ENCODE measurements at places on chromosomes 7 and 10.

DNA sequence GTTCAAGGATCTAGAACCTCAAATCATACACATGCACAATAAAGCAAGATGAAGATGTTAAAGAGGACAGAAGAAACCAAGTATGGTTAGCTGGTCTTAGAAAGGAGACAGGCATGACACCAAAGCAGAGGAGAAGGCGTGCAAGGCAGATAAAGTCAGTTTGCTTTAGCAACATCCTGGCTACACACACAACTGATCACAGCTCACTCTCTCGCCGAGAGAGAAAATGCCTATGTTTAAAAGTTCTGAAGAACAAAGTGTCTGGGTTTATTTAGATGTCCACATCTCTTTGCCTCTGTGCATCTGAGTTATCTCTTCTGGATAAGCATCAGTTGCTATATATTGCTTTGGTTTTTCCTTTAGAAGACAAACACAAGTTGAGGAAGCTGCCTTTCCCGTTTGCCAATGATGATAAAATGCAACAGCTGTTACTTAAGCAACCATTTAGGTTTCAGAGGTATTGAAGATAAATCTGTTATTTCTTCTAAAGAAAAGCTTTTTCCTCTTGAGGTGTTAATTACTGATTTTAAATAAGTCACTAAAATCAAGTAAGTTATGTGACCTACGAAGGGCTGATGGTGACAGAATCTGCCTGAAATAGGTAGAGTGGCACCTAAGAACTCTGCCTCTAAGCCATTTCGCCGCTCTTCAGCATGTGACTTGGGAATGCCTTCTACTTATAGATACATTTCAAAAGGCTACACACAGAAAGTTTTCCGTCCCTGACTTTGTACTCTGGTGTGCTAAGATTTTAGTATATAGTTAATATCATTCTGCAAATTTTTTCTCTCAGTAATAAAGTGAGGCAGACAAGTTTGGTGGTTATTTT, 146.2 kb upstream of the ASAH2 start:
- no peak for DNase-seq

GRCh38 chr7:123660514-123661354, 5.1 kb downstream of the LMOD2 start:
- no peak for DNase-seq

GRCh38 chr10:127585519-127586023, 36.5 kb downstream of the NPS start:
- no peak for DNase-seq

DNA sequence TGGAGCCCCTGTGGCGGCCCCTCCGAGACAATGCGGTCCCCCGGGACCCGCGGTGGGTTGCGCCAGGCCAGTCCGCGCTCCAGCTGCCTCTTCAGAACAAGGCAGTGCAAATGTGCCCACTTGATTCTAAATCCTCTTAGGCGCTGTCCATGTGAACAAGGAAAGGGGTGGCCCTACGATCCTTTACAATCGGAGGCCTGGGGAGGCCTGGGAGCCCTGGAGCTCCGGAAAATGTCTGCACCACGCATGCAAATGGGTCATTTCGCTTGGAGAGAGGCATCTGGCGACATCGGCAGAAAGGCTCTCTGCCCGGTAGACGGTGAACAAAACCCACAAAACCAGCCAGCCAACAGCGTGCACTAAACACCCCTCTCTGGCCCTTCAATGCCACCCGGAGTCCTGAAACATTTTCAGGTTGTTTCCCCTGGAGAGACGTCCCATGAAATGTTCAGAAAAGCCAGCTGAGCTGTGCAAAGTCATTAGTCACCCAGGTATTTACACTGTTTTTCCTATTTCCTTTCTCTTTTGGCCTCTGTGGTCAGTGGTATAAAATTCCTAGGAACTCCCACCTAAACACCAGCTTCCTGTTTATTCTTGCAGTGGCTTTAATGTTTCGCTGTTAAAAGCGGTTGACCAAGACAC, 102.8 kb upstream of the ZNF438 start:
- no peak for DNase-seq

- DNase-seq, result no peak
Measured at GRCh38 chr7:55252386-55252785, 112.8 kb upstream of the LANCL2 start.

DNA sequence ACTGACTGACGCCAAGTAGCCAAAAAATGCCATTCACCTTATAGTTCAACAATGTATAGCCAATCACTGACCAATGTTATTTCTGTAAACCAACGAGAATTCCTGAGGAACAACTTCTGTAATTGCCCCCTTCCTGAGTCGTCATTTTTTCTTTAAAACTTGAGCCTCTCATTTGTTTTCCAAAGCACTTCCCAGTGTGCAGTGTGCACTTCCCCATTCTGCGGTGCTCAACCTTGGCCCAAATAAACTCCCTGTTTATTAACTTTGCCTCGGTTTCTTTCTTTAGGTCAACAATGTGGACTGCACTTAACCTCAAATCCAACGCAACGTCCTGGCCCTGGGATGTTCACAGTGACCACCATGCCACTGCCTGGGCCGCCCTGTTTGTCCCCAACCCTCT, 15.1 kb downstream of the PKD1L1 start:
- DNase-seq, result no peak

- no peak for DNase-seq
Measured at GRCh38 chr7:111763221-111763801, 201.0 kb upstream of the IMMP2L start.

DNA sequence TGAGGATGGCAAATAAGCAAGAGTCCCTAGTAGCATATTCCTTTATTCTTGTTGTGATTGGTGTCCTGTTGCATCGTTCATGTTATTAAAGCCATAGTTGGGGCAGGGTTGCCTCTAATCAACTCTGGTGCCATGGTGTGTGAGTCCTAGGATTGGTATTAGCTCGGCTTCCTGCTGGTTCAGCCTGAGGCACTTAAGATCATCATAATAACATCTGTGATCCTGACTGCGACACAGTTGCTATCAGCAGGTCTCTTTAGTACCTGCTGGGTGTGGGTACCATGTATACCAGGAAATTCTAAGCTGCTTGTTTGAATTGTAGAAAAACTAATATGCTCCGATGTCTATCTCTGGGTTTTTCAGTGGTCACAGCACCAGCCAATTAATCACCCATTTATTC, 1.6 kb downstream of the WEE2 start:
- no peak for DNase-seq

DNA sequence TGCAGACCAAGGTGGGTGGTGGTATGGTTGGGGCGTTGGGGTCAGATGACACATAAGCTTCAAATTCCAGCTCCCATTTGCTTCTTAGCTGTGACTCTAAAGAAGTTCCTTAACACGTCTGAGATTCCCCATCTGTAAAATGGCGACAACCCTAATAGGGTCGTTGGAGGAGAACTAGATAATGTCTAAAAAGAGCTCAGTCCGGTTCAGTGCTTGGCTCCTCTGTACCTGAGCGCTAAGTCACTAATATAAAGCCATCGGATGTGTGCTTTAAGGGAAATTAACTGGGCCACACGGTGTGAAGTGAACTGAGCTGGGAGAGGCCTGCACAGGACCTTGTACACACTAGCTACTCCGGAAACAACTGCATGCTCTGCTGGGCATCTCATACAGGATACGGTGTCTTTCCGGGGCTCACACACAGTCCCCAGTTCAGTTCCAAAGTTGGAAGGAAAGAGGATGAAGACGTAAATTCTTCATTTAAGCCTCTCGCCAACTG, 476 bp upstream of the ZFYVE27 start:
- DNase-seq, result no peak

- DNase-seq, result no peak
Measured at GRCh38 chr10:50312464-50313437, 61.4 kb upstream of the ASAH2 start.

DNA sequence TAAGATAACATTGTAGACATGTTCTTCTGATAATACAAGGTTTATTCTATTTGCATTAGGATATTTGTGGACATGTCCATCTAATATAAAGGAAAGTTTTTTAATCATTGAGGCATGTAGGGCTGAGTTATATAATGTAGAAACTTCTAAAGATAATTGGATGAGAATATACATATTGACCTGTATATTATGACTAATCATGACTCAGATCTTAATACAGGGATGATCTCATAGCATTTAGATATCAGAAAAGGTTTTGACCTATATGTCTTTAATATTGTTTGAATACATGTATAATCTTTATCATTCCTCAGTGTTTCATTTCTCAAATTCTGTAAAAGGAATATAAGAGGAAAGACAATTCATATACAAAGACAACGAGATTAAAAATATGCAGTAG, 39.2 kb downstream of the CD36 start:
- DNase-seq, result no peak

DNA sequence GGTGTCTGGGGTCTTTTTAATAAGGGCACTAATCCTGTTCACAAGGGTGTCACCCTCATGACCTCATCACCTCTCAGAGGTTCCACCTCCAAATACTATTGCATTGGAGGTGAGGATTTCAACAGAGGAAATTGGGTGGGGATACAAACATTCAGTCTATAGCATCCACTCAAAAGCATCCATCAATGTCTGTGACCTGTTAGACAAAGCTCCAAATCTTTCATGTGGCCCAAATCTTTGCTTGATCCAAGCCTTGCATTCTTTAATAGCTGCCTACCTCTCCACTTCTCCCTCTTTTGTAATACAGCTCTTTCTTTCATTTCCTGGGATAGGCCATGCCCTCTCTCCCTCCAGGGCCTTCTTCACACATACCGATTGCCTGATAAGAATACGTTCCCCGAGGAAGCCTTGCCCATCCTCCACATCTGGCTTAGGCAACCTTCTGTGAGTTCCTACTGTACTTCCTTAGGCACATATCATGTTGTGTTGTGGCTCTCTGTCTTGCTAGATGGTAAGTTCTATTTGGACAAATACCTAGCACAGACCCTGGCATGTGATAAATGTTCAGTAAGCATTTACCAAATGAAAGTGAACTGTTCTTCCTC, 66.1 kb downstream of the CREM start:
- no peak for DNase-seq

DNA sequence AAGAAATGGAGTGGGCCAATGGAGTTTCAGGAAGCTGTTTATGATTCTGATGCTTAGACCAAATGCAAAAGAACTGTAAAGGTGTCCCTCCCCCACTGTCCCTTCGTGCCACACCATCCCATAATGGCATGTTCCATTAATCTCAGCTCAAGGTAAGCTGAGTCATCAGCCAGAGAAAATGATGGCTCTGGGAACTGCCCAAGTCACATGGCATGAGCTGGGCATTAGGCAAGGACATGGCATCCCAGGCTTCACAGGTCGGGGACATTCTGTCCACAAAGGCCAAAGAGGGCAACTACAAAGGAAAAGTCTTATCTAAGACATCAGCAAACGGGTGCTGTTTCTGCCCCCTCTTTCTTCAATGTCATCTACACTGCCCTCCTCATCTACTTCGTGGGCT, 44.9 kb downstream of the DLG5 start:
- no peak for DNase-seq

- DNase-seq, result peak; percentile 34
Measured at GRCh38 chr7:1667566-1668395, 2.3 kb upstream of the ELFN1 start.

DNA sequence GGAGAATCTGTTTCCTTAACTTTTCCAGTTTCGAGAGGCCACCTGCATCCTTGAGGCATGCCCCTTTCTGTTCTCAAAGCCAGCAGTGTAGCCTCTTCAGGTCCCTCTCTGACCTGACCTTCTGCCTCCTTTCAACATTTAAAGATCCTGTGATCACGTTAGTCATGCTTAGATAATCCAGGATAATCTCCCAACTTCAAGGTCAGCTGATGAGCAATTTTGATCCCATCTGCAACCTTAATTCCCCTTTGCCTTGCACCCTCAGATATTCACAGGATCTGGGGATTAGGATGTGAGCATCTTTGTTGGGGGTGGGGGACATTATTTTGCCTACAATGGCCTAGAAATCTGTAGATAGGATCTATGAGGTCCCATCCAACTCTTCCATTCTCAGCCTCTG, 8.0 kb downstream of the HKDC1 start:
- no peak for DNase-seq

DNA sequence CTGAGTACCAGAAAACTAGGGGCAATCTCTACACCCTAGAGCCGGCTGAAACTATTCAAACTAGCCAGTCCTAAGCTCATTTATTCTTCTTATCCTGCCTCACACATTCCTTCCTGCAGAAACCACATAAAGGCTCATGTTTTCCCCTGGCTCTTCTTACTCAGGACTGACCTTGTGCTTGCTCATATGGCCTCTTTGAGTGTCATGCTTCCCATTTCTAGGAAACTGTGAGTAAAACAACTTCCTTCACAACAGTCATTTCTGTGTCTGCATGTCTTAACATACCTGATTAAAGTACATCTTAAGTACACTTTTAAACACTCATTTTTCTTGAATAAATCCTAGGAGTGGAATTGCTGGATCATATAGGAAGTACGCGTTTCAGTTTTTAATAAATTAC, 52.3 kb upstream of the KIAA1217 start:
- no peak for DNase-seq

DNA sequence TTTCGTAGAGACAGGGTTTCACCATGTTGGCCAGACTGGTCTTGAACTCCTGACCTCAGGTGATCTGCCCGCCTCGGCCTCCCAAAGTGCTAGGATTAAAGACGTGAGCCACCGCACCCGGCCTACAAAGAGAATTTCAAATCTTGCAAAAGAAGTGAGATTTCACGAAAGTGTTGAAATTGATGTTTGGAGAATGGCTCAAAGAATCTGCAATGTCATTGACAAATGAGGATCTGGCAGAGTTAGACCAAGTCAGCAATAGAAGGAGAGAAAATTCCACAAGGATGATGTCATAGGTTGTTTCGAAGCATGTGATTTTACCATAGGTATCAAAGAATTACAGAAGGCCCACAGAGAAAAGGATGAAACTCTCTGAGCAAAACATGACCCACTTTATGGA, 71.7 kb downstream of the LYZL2 start:
- DNase-seq, result no peak

- DNase-seq, result no peak
Measured at GRCh38 chr7:79281426-79281825, 172.0 kb downstream of the MAGI2 start.

DNA sequence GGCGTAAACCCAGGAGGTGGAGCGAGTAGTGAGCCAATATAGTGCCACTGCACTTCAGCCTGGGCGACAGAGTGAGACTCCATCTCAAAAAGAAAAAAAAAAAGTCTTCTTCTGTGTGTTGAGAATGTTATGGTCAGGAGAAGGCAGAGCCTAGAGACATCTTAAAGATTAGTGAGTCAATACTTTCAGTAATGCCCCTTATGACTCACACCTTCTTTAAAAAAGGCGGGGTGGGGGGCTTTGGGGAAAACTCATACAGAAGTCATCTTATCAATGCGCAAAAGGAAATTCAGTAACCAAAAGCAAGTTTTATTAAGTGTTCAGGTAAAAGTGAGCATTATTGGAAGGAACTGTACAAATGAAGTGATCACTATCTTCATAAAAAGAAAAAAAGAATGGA, 1369.8 kb upstream of the LRRTM3 start:
- DNase-seq, result no peak

Data from ureter (tissue), 1 donor.